ENCODE measurements at places on chromosomes 3 and 15.

DNA sequence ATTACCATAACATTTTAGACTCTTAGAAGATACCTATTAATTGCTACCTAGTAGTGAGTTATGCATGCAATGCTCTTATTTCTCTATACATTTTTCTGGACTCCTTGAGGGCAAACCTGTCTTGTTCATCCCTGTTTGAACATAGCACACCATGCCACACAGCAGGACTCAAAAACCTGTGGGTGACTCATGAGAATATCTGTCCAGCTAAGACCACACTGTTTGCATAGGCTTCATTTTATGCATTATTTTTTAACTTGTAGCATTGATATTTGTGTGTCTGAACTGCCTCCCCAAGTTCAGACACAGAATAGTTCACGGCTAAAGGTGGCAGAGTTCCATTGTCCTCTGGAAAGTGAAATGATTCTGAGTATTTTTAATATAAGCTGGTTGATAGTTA, 1.8 kb downstream of the LMCD1 start:
- DNase-seq = no peak

DNA sequence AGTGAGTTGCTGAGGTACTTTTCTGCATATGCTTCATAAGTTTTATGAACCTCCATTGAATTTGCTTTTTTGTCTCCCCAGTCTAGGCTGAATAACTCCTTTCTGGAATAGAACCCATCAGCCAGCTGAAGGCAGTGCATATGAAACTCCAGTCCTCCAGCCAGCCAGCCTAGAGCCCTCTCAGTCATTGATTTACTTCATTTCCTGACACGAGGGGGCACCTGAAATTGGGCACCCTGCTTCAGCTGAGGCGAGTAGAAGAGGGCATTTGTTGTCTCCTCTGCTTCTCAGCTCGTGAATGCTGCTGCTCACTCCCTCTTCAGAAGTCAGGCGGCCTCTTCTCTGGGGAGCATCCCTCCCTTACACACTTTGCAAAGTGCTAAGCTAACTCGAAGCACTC, 32.5 kb downstream of the CHST2 start:
- no peak for DNase-seq

GRCh38 chr3:177789500-177789899, 592.2 kb upstream of the TBL1XR1 start:
- DNase-seq = no peak

DNA sequence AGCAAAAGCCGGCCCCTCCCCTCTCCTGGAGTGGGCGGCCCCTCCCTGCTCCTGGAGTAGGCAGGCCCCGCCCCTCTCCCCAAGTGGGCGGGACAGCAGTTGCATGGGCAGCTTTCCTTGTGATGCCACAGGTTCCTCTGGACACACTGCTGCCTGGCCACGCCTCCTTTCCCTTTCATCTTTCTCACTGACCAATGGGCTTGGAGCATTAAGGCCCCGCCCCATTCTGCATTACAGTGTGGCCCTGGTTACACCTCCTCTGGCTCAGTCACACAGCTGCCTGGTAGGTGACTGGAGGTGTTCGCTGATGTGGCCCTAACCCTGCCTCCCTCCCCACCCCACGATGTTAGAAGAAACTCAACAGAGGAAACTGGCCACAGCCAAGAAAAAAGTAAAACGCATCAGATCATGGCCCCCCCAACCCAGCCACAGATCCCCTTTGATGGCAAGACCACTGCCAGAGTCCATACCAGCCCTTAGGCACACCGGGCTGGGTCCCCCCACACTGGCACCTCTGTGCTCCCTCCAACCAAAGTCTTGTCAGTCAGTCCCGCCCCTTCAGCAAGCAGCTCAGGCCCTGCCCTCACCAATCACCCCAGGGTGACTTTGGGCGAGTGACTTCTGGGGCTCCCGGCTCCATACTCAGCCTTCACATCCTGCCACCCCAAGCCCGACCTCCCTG, 84.3 kb downstream of the ADAMTS7 start:
- peak; percentile 47 for DNase-seq

DNA sequence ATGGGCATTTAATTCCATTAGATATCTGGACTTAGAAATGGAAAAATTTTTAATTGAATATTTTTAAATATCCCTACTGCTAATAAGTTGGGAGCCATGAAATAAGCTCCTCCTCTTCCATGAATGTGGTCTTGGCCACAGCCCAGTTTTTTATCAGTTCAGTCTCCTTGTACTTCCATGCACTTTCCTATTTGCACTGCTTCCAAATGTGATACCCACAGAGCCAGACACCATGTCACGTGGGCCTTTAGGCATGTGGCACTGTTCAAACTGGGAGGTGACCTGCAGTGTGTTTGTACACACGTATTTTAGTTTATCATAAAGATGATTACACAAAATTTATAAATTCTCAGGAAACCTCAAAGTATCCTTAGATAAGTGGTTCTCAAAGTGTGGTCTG, 80.1 kb upstream of the DGKG start:
- DNase-seq = no peak

GRCh38 chr3:138567403-138567802, 26.7 kb downstream of the CEP70 start:
- DNase-seq = peak; percentile 3

DNA sequence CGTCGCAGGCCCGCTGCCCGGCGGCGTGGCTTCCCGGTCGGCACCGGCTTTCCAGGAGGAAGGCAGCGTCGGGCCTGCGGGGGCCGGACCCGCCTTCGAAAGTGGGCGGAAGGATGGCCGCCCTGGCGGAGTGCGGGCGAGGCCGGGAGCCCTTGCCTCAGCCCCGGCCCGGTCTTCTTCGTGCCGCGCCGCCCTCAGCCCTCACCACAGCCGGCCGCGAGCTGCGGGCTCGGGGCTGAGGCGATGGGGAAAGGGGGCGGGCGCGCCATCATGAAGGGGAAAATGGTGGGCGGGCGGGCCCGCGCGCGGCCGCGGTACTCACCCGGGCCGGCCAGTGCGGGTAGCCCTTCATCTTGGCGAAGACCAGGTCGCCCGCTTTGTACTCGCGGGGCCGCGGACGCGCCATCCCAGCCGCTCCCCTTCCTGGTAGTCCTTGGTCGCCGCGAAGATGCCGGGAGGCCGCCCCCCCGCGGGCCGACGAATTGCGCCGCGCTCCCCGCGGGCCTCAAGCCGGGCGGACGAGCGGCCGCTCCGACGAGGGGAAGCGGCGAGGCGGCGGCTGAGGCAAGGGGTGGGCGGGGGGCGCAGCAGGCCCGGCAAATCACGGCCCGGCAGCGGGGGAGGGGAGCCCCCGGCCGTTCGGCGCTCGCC, 489 bp downstream of the HDGFL3 start:
- peak; percentile 79 for DNase-seq

DNA sequence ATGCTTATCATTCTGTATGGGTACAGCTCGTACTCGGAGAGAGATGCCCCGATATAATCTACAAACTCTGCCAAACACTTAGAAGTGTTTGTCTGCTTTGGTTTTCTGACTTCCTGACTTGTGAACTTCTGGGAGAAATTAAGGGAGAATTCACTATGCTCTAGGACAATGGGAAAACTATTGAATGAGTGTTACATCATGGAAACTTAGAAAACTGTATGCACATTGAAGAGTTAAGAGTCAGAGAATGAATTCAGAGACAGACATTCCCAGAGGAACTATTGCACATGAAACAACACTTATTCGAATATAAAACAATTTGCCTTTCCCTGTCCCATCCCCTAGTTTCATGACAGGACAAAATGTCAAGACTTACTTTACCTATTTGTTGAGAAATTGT, 57.8 kb downstream of the DTWD1 start:
- DNase-seq = no peak

DNA sequence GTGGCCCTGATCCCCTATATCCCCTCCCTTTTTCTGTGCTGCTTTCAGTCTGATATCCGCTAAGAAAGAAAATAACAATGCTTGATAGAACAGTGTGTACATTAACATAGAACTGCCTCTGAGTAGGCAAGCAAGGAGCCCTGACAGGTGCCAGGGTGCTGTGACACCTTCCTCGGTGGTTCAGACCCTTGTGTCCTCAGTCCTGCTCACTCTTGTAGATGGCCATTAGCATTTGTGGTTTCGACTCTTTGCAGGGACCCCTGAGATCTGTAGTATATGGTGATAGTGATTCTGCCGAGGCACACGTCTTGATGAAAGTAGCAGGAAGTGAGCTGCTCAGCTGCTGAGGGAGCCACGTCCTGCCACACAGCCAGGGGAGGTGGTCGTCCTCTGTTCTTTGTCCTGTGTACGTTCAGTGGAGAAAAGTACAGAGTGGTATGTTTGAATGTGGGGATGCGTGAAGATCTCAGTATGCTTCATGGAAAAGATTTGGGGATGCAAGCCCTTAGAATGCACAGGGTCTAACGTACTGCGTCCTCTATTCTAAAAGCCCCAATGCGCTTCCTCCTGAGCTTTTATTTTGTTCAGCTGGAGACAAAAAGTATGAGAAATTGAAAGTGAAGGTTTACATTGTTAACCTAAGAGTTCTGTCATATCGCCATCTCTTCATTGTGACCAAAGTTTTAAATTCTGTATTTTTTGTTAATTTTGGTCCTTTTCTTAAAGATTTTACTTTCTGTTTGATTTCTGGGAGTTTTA, 35.4 kb downstream of the PXYLP1 start:
- DNase-seq = no peak

DNA sequence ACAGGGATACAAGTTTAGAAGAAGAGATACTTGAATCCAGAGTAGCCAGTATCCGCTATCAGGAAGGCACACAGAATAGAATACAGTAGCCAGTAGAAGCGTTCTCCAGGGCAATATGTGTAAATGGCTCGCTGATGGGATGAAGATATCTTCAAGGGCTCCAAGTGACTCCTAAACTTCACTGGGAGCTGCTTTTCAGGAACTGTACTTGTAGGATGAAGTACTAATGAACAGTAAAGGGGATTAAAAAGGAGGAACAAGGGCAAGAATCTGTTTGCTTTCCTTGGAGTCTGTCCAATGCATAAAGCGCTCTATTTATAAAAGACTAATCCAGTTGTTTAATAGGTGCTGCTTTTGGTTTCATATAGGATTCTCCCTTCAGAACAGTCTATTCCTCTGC, 78.4 kb downstream of the THRB start:
- no peak for DNase-seq

- no peak for DNase-seq
Observed at GRCh38 chr3:2211568-2211967, 112.9 kb downstream of the CNTN4 start.

GRCh38 chr15:47294765-47295259, 422.5 kb upstream of the SEMA6D start:
- DNase-seq = no peak

DNA sequence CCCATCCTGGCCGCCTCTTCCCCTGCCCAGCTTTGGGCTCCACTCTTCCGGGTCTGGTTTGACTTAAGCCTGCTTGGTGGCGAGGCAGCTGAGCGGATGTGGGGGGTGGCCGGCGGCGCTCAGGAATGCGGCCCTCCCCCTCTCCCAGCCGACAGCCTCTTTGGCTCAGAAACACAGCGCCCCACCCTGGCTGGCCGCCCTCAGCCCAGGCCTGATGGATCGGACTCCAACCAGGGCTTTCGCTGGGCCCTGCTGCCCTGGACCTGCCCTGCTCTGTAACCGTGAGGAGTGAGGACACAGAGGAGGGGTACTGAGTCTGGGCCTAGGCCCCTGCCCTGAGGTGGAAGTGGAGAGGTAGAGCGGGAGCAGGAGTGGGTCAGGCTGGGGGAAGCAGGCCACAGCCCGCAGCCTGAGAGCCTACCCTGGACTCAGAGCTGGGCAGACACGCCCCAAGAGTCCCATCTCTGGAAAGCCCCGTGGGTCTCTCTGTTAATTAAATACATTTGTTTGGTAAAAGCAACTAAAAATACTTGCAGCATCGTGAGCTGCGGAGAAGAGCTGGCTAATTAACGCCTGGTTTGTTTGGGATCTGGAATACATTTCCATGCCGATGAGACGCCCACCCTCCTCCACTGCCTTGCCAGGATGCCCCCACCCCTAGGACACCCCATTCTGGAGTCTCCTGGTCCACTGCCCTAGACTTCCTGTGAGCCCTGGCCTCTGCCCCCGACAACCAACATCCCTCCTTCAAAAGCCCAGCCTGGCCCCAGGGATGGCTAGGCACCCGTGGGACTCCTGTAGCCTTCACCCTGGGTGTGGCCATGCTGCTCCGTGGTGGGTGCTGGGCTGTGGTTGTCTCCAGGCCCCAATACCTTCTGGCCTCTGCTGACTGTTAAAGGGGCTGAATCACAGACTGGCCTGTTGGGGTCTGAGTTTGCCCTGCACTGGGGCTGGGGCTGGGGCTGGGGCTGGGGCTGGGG, 19.6 kb downstream of the PLXNA1 start:
- no peak for DNase-seq

- DNase-seq = no peak
Observed at GRCh38 chr15:60678632-60679031, 199.7 kb upstream of the ICE2 start.

GRCh38 chr15:91782221-91782620, 71.3 kb upstream of the SLCO3A1 start:
- DNase-seq = no peak

- DNase-seq = no peak
Observed at GRCh38 chr3:172246107-172246844, 202.0 kb downstream of the GHSR start.

- peak; percentile 85 for DNase-seq
Observed at GRCh38 chr3:131361464-131362421, 19.8 kb upstream of the NUDT16 start.

DNA sequence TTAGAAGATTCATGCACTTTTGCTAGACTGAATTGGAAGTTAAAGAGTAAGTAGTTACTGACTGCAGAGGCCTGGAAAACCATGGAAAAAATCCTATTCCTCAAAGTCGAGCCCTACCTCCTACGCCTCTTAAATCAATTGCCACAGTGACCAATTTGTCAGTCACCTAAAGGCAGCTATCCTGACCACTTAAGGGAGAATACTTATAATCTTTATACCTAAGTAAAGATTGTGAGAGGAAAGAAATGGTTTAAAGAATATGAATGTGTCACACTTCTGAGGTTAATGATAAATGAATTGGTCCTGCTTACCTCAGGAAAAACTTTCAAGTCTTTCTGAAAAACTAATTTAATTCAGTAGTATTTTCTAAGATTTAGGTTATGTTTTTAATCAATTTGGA, 42.6 kb downstream of the AGTR1 start:
- no peak for DNase-seq

DNA sequence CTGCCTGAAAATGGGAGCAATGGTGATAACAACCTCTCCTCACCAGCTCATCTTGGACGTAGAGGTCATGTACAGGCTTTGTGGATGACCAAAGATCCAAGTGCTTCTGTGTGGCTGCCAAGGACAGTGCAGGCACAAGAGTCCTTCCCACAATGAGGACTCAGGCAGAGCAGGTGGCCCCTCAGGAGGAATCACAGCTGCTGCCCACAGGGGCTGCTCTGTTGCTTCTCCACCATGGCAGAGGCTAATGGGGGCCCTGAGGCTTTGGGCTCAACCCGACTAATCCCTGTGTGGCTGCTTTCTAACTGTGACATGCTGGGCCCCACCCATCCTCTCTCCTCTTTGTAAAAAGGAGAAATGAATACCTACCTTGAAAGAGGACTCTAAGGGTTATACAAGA, 58.1 kb upstream of the MRPS22 start:
- no peak for DNase-seq

DNA sequence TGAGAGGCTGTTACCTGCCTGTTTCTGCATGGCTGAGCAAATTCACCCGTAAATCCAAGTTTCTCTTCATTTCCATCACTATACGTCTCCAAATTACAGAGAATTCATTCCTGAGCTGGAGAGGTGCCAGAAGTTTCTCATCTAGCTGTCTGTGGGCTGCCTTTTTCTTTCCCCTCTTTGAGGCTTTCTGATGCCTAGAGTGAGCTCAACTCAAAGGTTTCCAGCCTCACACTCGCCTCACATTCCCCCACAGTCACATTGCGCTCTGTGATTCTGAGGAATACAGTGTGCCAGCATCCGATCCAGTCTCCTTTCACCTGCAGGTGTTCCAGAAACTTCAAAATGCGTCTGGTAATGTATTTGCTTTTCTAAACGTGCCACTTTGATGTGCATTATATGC, 267.2 kb downstream of the MFSD1 start:
- no peak for DNase-seq
